ENCODE measurements at places on chromosomes 5 and 9.

DNA sequence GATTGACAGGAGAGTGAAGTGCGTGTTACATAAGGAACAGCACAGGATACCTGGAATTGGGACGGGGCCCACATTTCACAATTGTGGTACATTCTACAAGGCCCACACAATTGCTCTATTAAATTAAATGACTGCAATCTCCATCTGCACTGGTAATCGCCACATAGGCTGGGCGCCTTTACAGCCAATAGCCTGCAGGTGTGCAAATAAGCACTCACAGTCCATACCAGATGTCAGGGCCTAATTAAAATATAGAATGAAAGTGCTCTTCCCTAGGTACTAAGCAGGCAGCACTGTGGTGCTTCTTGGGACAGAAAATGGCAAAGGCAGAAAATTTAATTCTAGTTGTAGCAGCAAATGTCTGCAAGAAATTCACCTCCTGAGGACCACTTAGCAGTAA is 82.7 kb downstream of the ATP10B start:
- no peak for DNase-seq

- peak; percentile 50 for DNase-seq
Measured at GRCh38 chr5:139658928-139659667, 10.9 kb downstream of the CXXC5 start.

GRCh38 chr5:93512799-93513198 is 68.2 kb downstream of the NR2F1-AS1 start:
- DNase-seq = no peak

DNA sequence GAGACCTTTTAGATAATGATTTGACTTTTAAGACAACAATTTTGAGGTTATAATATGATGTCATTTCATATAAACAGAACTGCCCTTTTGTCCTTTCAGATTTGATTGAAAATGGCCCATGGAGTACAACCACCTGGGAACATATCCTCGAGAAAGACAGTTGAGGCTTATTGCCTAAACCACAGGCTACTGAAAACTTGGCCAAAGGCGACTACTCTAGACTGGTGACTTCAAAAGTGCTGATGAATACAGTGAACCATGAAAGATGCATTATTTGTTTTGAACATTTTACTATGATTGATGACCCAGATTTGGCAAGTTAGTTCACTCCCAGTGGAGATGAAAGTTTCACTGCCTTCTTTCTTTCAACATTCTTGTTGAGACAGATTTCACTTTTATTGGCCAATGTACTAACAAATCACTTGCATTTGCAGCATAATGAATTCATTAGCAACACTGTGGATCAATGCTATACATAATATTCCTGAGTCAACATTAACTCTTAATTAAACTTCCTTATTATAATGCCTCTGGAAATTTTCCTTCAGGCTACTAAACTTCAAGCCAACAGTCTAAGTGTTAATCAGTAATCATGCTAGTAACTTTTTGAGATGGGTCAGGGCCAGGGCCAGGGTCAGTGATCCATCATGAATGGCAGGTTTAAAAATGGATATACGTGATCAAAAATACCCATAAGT is 480.3 kb downstream of the RAB3C start:
- DNase-seq = no peak

DNA sequence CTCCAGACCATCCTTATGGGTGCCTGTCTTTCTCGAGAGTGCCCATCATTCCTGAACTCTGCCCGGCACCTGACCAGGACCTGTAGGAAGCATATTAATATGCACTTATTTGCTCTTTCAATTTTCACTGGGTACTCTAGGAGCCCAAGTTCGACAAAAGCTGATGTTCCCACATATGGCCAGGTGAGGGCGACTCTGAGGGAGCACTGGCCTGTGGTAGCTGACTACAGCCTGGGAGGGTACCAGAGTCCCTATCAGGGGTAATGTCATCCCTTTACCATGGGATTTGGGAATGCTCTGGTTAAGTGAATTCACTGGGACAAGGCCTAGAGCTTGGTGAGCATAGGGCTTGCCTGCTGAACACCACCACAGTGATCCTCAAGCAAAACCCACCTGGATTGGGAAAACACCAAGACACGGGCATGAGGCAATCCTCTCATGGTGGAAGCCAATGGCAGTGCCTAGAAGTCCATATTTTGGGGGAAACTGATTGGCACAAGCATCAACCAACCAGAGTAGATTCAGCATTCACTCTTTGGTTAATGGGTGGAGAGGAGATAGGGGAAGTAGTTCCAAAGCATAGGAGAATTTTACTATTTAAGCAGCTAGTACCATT is 112.2 kb downstream of the MTX3 start:
- DNase-seq = peak; percentile 66

DNA sequence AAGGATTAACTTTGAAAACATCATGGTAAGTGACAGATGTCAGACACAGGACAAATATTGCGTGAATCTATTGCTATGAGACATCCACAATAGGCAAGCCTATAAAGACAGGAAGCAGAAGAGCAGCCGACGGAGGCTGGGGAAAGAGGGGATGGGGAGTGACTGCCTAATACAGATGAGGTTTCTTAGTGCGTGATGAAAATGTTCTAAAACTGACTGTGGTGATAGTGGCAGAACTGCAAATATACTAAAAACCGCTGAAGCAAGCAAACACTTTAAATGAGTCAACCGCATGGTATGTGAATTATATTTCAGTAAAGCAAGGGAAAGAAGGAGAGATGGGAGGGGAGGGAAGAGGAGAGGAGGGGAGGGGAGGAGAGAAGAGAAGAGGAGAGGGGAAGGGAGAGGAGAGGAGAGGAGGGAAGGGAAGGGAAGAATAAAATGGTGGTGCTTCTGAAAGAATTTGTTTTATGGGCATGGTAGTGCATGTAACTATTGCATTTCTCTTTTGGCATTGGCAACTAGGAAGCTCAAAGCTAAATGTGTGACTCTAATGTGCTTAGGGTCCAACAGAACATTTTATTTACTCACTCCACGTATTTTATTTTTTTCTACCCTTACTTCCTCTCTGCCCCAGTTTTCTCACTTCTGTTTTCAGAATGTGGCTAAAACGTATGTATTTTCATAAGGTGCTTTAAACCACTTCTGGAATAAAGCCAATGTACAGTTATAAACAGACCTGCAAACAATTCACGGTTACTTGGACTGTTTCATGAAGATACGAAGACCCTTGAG is 21.3 kb downstream of the AKNA start:
- peak; percentile 82 for DNase-seq

DNA sequence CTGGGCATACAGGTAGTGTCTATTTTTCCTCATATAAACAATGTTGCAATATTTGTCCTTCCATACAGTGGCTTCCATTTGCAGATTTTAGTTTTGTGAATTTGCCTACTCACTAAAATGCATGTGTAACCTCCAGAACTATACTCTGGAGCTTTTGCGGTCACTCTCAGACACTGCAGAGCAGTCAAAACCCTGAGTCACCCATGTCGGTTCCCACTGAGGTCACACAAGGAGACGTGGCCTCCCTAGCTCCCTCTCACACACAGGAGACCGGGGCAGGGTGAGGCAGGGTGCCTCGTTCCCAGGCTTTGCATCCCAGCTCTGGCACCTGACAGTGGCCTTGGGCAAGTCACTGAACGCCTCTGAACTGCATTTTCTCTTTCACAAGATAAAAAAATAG is 55.5 kb upstream of the ZNF354A start:
- DNase-seq = no peak

DNA sequence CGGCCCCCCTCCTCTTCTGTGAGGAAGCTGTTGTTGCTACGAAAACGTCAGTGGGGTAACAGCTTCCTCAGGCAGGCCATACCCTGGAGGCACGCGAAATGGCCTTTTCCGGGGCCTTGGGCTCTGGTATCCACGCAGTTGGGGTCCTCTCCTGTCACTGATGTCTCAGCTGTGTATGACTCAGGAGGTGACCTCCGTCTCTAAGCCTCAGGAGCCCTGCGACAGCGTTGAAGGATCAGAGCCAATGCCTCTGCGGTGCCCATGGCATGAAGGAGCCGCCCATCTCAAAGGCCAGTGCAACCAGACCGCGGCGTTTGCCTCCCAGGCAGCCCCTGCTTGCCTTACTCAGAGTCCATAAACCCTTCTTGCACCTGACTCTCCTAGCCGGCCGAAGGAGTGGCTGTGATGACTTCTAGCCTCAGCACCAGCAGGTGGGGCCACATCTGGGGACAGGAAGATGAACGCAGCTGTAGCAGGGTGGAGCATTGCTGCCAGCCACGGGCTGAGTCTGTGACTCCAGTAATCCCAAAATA is 1.0 kb upstream of the MXD3 start:
- peak; percentile 94 for DNase-seq

GRCh38 chr5:39774605-39775004 is 349.8 kb upstream of the DAB2 start:
- DNase-seq = no peak

DNA sequence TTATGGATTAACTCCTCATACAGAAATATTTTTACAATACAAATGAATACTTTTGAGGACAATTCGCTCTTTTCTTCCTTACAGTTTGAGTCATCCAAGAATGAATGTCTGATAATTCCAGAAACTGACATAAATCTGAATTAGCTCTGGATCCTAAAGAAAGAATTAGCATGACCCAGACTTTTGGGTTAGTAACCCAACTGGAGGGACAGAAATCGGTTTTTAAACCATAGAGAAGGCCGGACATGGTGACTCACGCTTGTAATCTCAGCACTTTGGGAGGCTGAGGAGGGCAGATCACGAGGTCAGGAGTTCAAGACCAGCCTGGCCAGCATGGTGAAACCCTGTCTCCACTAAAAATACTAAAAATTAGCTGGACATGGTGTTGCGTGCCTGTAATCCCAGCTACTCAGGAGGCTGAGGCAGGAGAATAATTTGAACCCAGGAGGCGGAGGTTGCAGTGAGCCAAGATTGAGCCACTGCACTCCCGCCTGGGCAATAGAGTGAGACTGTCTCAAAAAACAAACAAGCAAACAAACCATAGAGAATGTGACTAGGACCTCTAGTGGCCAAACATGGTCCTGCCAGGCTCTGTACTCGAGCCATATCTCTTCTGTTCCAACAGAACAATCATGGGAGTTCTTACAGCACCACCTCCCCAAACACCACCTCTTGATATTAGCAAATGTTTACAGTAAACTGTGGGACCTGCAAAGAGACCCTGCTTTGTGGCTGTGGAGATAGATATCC is 44.8 kb downstream of the LURAP1L start:
- DNase-seq = peak; percentile 47

DNA sequence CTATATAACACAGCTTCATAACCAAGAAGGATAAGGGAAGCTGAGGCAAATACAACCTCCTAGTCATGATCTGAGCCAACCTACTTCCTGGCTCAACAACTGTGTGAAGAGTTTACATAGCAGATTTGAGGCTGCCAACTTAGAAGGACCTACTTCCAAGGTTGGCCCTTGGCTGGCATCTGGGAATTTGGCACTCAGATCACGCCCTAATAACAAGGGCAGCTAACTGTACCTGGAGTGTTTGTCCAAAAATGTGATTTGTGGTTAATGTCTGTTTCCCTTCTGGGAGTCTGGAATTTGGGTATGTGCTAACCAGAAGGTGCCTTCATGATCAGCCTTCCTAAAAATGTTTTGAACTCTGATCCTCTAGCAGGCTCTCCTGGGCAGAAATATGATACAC is 287.2 kb downstream of the CAAP1 start:
- DNase-seq = no peak

- DNase-seq = no peak
Measured at GRCh38 chr9:37806271-37806670, 5.7 kb downstream of the DCAF10 start.

- no peak for DNase-seq
Measured at GRCh38 chr5:63573380-63573779, 388.9 kb downstream of the HTR1A start.

DNA sequence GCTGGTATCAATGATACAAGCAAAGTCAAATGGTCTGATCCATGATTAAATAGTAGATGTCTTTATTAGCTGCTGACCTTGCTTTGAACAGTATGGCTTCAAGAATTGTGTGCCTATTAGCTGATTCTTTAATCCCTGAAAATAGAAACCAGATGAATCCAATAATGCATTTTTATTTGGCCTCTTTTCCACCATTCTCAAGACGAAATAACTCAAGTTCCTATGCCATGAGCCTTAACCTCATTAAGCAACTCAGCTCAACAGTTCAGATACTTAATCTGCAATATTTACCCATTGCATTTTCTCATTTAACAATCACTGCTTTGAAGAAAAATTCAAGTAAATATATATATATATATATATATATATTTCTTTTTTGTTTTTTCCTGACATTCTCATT is 588.6 kb upstream of the MEF2C start:
- no peak for DNase-seq

GRCh38 chr5:40689438-40689837 is 9.7 kb downstream of the PTGER4 start:
- no peak for DNase-seq

GRCh38 chr5:143341807-143342570 is 61.5 kb downstream of the NR3C1 start:
- DNase-seq = no peak

- DNase-seq = no peak
Measured at GRCh38 chr9:133252301-133253020, 22.5 kb downstream of the ABO start.

DNA sequence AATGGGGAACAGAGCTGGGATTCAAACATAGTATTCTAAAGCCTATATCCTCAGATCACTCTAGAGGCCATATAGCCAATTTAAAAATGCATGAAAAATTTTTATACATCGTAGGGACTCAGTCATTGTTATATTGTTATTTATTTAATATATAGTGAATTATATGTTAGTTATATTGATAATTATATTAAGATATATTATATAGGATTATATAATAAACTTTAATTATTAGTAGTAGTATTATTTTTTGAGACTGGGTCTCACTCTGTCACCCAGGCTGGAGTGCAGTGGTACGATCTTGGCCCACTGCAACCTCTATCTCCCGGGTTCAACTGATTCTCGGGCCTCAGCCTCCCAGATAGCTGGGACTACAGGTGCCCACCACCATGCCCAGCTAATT is 65.7 kb upstream of the DPYSL3 start:
- DNase-seq = no peak

DNA sequence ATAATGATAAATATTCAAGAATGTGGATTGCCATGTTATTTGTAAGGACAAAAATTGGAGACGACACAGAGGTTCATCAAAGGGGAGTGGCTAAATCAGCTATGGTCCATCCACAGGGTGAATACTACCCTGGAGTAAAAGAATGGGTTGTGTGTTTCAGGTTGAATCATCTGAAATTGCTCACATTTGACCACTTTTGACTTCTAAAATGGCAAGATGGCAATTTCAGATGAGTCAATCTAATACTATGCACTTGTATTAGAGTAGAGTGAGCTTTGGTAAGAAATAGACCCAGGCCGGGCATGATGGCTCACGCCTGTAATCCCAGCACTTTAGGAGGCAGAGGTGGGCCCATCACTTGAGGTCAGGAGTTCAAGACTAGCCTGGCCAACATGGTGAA is 131.8 kb downstream of the GAPVD1 start:
- no peak for DNase-seq
